Esophagus squamous epithelium (tissue), 5 donors: ENCODE measurements at places on chromosomes 7 and 10.

GRCh38 chr7:90773269-90773668 lies 177.1 kb downstream of the CDK14 start:
- no peak for DNase-seq

GRCh38 chr10:110421512-110422138 lies 76.1 kb upstream of the DUSP5 start:
- no peak for DNase-seq

GRCh38 chr7:143183024-143183423 lies at the start of gene TAS2R39:
Gene TAS2R39 (plus strand): TSS chr7:143183419. CDS start chr7:143183419, 0 bp downstream.
- DNase-seq: no peak

DNA sequence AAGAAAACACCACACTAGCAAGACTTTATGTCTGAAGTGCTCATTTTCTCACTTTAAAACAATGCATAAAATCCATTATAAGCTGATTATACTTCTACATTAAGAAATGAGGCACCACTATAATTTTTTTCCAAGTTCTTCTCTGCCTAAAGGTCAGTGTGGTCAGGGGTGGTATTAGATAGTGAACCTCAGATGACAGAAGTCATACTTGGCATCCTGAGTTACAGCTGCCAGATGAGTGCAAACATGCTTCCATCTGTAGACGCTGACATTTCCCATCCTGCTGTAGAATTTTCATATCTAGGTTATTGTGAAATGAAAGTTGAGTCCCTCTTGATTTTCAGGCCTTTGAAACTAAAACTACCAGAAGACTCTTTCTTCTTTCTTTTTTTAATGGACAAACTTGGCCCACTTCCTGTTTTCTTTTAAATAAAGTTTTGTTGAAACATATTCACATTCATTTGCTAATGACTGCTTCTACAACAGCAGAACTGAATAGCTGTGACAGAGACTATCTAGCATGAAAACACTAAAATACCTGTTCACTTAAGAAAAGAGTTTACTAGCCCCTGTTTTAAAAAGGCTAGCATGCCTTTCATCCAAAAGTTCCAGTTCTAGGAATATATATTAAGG lies 900.8 kb downstream of the XPNPEP1 start:
- no peak for DNase-seq

DNA sequence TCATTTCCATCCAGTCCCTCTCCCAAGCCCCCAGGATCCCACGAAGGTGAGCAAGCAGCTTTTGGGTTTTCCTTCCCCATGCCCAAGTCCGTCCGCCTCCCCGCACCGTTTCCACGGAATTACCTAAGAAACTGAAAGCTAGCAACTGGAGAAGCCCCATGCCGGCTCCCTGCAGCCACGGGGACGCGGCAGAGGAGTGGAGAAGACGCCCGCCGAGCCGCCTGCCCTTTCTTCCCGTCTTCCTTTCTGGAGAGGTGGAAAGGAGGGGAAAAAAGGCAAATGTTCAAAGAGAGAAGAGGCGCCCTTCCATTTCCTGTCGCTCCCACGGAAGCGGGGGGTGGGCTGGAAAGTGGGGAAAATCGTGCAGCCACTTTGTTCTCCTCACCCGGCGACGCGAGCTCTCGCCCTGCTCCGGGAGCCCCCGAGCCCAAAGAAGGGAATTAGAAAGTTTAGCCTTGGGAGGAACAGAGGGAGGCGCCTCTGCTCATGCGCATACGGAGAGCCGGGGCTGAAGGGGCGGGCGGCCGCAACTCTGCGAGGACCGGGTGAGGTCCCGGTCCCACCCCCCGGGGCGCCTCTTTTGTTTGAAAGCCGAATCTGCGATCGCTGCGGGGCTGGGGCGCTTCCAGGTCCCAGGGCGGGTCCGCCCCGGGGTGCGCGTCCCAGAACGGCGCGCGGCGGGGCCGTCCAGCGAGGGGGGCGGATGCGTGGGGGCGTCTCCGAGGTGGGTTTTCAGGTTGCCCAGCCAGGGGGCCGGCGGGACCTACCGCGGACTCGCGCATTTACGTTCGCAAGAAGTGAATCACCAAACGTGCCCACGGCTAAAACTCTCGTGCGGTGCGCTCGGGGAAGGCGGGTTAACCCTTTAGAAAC lies at the start of gene LAMB1:
LAMB1 (minus strand) TSS at position 436 of the 873 bp plus-strand sequence; CDS start at position 160, 276 bp downstream.
- no peak for DNase-seq

- no peak for DNase-seq
These were observed 8.6 kb downstream of the EVX1 start for GRCh38 chr7:27251136-27251651.

GRCh38 chr10:129334266-129334665 lies 132.8 kb upstream of the MGMT start:
- no peak for DNase-seq

DNA sequence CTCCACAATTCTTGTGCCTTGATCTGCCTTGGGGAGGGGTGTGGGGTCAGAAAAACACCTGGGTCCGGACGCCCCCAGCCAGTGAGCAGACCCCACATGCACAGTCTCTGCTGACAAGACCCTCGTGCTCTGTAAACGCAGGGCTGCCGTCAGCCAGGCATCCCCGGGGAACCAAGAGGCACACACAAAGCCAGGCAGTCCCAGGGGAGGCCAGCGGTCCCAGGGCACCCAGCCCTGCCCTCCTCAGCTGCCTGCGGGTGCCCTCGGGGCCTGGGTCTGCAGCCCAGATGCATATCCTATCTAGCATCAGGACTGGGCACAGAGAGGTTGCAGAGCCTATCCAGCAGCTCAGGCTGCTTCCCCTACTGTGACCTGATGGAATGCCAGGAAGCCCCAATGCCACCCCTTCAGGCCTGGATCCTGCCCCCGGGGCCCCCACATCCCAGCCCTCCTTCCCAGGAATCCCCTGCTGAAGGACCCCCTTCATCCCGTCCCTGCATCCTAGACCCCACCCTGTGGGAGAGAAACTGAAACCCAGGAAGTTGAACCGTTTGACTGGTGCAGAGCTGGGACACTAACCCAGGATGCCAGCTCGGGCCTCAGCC lies 92.4 kb downstream of the MICALL2 start:
- no peak for DNase-seq

DNA sequence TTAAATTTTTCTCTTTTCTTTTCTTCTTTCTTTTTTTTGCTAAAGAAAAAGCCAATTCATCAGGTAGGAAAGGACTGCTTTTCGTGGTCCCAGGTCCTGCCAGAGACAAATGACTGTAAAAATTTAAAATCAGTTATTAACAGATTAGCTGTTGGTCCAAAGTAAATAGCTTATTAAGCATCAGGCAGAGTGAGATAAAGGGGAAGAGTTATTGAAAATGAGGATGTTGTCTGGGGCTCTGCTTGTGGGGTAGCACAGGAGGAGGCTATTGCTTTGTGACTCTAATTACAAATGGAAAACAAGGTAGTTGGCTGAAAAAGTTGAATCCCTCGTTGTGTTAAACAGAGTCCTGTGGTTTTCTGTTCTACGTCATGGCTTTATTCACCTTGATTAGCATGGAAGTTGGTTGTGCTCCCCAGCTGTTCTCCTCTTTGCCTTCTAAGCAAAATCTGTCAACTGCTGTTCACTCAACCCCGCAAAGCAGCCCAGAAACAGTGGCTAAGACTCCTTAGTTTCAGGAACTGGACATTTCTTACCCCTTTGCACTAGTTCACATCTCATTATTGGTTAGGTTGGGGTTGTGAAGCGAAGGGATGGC lies 128.9 kb downstream of the SNX10 start:
- no peak for DNase-seq

GRCh38 chr7:5636446-5636835 lies 145.0 kb downstream of the RNF216 start:
- no peak for DNase-seq

DNA sequence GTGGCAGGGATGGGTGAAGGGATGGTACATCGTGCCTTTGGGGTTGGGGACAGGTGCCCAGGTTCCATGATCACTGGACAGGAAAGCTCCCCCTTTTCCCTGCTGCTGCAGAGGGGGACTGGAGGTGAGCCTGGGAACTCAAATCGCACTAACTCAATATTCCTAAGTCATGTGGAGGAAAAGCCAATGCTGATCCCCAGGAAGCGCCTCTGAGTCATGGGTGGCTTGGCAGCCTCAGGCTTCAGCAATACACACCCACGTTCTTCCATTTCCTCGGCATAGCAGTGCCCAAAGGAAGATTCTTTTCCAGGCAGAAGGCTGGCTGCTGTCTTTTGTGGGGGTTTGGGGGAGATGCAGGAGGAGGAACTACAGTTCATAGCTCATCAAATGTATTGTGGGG lies 165.8 kb downstream of the CCDC3 start:
- no peak for DNase-seq

GRCh38 chr7:47951374-47951773 lies 3.1 kb upstream of the PKD1L1 start:
- DNase-seq: no peak

- DNase-seq: no peak
These were observed 221.0 kb upstream of the MTPN start for GRCh38 chr7:136198168-136198567.

DNA sequence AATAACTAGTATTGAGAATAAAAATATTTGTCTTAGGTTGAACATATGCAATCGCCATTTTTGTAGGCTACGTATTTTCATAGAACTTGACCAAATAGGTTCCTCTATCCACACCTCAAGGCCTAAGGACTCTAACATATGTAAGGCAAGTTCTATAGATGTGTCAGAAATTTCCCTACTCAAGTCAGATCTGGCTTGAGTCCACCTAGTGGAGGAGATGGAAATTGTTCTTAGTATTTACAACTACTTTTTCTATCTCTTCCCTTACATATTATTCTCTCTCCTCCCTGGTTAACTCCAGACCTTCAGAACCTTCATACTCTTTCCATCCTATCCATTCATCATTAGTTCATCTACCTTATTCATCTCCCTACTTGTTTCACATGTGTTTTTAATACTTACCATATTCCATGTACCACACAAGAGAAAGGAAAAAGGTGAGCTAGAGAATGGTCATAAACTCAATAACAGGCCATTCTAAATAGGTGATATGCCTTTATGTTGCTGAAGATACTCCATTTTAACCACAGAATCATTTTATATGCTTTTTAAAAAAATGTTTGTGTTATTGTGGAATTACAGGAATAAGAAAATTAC lies 174.5 kb upstream of the HDAC9 start:
- DNase-seq: no peak

- DNase-seq: no peak
These were observed 1.2 kb upstream of the IDI1 start for GRCh38 chr10:1050145-1050544.

DNA sequence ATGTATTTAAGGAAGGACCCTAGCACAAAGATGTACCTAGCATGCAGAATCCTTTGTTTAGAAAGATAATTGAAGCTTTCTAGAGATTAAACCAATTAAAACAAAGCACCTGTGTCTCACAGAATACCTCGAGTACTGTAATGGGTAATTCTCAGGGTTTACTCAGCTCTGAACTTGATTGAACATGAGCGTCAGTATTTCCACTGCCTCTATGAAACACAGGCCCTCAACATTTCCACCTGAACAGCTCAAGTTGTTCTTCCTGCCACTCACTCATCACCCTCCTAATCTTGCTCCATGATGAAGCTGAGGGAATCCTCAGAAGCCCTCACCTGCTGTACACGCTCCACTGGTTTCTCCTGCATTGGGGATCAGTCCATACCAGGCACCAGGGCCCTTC lies 33.7 kb upstream of the FZD1 start:
- no peak for DNase-seq

DNA sequence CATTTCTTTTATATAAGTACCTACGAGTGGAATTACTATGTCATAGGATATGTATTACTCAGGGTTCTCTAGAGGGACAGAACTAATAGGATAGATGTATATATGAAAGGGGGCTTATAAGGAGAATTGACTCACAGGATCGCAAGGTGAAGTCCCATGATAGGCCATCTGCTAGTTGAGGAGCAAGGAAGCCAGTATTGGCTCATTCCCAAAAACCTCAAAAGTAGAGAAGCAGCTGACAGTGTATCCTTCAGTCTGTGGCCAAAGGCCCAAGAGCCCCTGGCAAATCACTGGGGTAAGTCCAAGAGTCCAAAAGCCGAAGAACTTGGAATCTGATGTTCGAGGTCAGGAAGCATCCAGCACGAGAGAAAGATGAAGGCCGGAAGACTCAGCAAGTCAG lies 59.8 kb downstream of the GALNT17 start:
- no peak for DNase-seq
